Mucosa of gallbladder (tissue), 1 donor: ENCODE measurements at places on chromosomes 16 and 17.

DNA sequence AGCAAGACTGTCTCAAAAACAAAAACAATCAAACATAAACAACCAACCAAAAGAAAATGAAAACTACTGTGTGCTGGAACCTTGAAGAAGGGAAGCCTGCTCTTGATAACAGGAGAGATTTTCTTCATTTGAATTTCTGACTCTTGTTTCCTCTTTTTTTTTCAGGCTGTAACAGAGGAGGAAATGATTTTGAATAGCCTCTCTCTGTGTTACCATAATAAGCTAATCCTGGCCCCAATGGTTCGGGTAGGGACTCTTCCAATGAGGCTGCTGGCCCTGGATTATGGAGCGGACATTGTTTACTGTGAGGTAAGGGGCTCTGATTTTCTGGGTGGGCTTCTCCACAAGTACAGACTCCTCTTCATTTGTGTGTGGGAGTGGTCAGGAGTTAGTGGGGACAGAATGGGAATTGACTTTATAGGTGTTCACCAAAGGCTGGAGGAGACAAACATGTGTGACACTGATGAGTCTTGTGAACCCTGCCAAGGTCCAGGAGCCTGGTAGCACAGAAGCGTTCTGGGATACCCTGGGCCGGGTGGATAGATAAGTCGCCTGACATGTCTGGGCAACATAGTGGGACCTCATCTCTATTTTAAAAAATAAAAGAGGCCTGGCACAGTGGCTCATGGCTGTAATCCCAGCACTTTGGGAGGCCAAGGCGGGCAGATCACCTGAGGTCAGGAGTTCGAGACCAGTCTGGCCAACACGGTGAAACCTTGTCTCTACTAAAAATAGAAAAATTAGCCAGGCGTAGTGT, 14.9 kb downstream of the DUS2 start:
- no peak for DNase-seq

DNA sequence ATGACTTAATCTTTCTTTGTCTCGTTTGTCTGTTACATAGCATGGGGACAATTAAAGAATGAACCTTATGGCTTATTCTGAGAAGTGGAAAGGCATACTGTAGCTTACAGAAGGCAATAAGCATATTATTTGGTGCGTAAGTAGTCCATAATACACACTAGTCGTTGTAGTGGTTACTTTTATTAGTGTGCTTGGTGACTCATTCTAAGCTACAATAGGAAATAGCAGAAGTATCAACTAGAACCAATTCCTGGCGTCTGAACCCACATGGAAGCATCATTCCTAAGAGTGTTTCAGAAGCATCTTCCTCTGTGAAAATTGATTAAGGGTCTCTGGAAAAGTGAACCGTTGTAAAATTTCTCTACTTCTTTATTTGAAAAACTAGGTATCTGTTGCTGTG, 777.8 kb upstream of the EEF2KMT start:
- no peak for DNase-seq

- no peak for DNase-seq
These were observed 52.5 kb downstream of the KANSL1 start for GRCh38 chr17:46140645-46141197.

- no peak for DNase-seq
These were observed 28.8 kb downstream of the NPLOC4 start for GRCh38 chr17:81608082-81608481.

DNA sequence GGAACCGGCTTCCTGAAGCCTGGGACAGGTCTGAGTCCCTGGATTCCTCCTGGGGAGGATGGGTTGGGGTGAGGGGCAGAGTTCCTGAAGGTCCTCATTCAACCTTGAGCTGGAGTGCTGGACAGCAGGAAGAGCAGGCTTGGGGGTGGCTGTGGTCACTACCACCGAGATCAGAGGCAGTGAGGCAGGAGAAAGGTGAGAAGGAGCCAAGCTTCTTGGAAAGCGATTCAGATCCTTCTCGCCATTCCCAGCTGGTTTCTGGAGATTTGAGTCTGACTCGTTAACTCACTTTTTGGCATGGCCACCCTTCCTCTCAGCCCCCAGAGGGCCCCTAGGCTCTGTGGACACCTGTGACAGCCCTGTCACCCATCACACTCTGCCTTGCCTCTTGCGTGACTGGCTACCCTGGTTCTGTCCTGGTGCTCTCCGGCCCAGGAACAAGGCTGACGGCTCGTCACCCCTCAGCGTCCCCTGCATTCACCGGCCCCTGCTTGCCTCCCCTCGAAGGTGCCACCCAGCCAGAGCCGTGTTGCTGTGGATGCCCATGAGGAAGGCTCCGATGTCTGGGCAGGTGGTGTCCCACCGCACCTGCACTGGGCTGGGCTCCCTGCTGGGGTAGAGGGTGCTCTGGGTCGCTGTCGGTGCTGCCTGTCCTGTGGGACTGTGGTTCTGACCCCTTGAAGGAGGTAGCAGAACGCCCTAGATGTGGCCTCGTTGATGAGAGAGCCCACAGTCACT, 9.7 kb upstream of the TIMP2 start:
- no peak for DNase-seq

- DNase-seq = no peak
These were observed 45.4 kb downstream of the CREBBP start for GRCh38 chr16:3835089-3835602.
